ENCODE measurements at places on chromosomes 6 and 20.

- DNase-seq = no peak
Measured at GRCh38 chr6:21707524-21708319, 114.2 kb downstream of the SOX4 start.

DNA sequence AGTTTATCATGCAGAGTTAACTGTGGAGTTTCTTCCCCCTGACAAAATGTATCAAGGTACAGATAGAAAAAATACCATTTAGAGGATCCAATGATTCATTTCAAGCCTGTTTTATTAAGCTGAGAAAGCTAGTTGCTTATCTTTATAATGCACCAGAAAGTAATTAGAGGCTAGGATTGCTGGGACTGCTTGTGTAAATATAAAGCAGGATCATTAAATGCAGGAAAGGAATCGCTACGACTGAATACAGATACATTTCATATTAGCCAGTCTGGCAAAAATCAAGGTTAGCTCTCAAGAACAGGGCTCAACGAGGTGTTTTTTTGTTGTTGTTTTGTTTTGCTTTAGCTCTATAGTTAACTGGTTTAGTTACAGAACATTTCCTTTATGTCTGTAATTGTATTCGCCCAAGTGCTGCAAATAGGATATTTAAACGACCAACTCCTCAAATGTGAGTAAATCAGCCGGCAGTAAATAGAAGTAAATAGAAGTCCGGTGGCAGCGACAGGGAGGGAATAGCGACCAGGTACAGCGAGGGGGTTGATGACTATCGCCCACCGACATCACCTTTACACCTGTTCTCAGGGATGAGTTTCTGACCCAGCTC is 748 bp downstream of the UBE2J1 start:
- no peak for DNase-seq

DNA sequence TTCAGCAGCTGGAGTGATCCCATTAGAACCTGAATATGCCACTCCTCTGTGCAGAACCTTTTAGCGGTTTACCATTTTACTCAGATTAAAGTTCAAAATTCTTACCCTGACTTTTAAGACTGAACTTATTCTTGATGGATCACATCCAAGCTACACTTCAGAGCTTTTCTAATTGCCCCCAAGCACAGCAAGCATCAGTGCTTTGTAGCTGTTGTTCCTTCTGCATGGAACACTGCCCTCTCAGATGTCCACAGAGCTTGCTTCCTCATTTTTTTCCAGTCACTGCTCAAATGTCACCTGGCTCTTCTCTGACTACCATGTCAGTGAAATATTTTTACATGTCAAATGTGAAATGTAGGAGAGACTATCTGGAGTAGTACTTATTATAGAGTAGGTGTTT is 1.6 kb upstream of the SLC35B3 start:
- no peak for DNase-seq

DNA sequence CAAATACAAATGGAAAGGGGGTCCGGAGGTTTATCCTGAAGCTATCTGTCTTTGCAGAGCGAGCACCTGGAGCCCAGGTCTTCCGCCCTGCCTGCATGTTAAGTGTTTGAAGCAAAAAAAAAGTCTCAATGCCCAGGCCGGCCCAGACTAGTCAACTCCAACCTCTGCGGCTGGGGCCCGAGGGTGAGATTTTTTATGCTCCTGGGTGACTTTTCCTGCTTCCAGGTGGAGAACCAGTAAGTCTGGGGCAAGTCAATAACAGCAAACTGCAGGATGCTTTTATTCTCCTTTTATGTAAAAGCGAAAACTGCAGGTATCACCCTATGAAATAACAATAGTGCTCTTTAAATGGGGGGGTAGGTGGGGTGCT is 2.0 kb upstream of the ZBP1 start:
- no peak for DNase-seq

- no peak for DNase-seq
Measured at GRCh38 chr20:10119336-10119735, 84.5 kb downstream of the ANKEF1 start.

- no peak for DNase-seq
Measured at GRCh38 chr20:33391722-33392415, 9.4 kb downstream of the CDK5RAP1 start.

DNA sequence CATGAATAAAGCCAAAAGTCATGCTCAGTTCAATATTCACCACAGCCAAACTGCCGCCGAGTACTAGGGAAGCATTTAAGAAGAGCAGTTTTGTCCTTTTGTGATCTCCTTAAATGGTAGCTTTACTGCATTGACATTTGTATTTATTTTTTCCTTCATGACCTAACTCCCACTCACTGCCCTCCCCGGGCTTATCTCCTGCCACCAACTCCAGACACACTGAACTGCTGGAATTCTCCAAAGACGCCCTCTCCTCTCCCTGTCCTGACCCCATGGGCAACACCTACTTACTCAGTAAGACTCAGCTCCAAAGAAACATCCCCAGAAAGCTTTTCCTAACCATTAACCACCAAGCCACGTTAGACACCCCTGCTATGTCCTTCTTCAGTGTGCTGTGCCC is 48.5 kb upstream of the CNKSR3 start:
- DNase-seq = no peak

GRCh38 chr6:141388666-141389065 is 744.1 kb upstream of the GJE1 start:
- no peak for DNase-seq

DNA sequence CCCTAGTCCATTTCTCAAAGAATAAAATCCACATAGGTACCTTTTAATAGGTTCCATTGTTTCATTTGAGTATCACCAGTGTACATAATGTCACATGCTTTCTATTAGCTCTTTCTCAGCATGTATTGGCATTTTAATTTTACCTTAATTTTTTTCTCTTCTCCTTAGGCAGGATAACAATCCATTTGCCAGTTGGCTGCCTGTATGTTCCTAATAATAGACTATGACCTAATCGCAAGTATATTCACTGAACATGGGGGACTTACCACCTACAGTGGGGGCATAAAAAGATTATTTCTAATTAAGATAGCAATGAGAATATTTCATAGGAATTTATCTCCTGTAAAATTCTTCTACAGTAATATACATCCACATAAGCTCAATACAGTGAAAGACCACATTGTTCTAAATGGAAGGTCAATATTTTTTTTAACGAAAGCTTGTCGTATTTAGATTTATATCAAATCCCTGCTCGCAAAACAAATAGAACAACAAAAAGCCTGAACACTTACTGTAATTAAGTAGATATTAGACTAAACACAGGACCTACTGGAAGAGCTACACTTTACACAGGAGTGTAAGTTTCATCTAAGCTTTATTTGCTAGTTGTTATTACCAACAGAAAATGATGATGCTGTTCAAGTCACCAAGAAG is 76.4 kb downstream of the OGFRL1 start:
- no peak for DNase-seq

GRCh38 chr6:35080016-35080680 is 61.0 kb downstream of the TCP11 start:
- no peak for DNase-seq

DNA sequence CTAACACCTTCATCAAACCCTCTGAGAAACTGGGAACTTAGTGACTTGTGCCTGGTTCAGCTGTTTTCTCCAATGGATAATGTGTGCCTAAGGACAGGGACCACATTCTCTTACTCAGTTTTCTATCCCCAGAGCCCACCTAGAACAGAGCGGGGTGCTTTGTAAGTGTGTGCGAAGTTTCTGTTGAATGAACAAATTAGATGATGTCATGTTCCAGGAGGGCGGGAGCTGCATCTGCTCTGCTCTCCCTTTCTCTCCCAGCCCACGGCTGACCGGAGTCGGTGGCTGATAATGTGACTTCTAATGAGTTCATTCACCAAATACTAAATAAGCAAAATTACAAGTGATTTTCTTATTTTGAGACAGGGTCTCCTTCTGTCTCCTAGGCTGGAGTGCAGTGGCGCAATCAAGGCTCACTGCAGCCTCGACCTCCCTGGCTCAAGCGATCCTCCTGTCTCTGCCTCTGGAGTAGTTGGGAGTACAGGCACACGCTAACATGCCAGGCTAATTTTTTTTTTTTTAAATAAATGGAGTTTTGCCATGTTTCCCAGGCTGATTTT is 60.7 kb upstream of the FNDC1 start:
- no peak for DNase-seq

GRCh38 chr6:33845031-33845745 is 41.4 kb upstream of the MLN start:
- no peak for DNase-seq

DNA sequence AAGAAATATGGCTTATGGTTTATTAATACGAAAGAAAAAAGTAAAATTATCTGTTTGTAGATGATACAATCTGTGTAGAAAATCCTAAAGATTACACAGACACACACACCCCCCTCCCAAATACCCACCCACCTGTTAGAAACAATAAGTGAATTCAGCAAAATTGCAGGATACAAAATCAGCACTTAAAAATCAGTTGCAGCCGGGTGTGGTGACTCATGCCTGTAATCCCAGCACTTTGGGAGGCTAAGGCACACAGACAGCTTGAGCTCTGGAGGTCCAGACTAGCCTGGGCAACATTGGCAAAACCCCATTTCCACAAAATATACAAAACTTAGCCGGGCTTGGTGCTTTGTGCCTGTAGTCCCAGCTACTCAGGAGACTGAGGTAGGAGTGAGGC is 42.3 kb downstream of the NINL start:
- peak; percentile 3 for DNase-seq

DNA sequence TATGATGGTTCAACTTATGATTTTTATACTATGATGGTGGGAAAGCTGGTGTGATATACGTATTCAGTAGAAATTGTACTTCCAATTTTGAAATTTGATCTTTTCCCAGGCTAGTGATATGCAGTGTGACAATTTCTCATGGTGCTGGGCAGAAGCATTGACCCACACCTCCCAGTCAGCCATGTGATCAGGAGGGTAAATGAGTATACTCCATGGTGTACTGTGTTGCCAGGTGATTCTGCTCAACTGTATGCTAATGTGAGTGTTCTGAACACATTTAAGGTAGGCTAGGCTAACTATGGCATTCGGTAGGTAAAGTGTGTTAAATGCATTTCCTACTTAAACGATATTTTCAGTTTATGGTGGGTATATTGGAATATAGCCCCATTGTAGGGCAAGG is 19.1 kb downstream of the PTPRA start:
- DNase-seq = no peak

- DNase-seq = no peak
Measured at GRCh38 chr20:16367948-16368560, 205.2 kb downstream of the KIF16B start.

- no peak for DNase-seq
Measured at GRCh38 chr6:14804785-14805210, 441.1 kb upstream of the JARID2 start.

- no peak for DNase-seq
Measured at GRCh38 chr20:33299111-33299603, 16.1 kb downstream of the BPIFB1 start.

DNA sequence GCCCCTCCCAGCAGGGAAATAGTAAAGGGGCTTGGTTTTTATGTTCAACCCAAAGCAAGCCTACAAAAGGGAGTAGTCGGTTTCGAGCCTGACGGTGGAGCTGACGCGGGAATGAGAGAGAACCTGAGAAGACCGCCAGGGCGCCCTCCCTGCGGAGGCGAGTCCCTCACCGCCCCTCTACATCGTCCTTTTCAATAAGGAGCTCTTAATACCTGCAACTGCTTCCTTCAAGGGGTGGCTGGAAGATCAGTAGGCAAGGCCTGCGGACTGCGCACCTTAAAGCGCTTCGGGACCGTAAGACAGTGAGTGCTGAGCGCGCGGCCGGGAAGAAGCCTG is 709 bp upstream of the ZNF76 start:
- no peak for DNase-seq

- DNase-seq = no peak
Measured at GRCh38 chr6:10633216-10633615, 61.2 kb downstream of the C6orf52 start.

DNA sequence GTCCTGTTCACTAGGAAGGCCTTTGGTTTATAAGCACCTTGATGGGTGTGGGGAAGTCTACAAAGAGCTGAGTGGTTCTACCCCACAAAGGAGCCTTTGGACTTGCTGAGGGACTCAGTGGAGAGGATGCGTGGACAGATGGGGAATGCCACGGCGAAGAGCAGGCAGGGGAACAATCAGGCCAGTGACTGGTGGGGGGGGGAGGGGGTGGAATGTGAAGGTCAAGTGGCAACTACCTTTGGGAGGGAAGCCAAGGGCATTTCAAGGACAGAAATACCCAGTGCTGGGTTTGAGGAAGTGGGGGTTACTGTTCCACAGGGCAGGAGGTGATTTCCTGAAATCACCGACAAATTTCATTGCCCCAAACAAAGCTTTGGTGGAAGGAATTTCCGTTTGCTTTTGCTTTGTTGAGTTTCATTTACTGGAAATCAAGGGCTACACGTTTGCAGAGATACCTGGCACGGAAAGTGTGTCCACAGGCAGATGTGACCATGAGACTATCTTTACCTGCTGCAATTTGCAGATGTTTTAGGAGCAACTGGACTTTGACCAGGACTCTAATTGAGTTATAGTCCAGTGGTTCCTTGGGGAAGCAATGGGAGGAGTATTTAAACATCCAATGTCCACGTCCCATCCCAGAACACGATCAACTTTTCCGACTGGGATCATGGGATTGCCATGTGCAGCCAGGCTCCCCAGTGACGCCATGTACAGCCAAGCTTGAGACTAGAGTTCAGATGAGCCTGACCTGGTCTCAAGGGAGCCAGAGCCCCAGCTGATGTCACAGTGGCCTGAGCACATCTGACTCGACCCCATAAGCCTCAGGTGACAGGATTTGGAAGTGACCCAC is 8.0 kb downstream of the CST3 start:
- no peak for DNase-seq

DNA sequence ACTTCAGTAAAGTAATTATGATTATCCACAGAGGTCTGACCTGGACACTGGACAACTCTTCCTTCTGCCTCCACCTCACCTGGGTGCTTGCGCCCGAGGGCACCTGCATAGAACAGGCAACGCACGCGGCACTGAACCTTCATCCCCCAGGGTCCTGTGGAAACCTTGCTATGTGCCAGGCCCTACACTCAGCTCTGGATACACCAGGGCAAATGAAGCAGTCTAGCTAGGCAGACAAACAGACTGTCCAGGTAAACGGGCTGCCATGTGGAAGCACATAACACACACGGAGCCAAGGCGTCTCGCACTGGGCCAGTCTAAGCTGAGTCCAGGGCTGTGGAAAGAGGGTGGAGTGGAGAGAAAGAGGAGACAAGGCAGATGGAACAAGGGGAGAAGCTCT is 109.3 kb upstream of the AFDN start:
- no peak for DNase-seq

- DNase-seq = peak; percentile 11
Measured at GRCh38 chr6:3822747-3823445, 26.3 kb upstream of the FAM50B start.
